ENCODE measurements at places on chromosomes 5 and 9. TPM values are rescaled to one million over a fixed set of nuclear protein-coding genes. Genes with fewer than 3 reads are reported as not detected.

- no peak overlapping the region for H3K27ac ChIP-seq
- no peak for DNase-seq
- H3K36me3 ChIP-seq = no peaks in the 10 kb centered on the region
- H3K27me3 ChIP-seq = peaks cover 3% of the 10 kb centered on the region
- peaks cover 16% of the 10 kb centered on the region for H3K4me1 ChIP-seq
These were observed 856 bp upstream of the ATOSB start for GRCh38 chr9:35116539-35116897.

DNA sequence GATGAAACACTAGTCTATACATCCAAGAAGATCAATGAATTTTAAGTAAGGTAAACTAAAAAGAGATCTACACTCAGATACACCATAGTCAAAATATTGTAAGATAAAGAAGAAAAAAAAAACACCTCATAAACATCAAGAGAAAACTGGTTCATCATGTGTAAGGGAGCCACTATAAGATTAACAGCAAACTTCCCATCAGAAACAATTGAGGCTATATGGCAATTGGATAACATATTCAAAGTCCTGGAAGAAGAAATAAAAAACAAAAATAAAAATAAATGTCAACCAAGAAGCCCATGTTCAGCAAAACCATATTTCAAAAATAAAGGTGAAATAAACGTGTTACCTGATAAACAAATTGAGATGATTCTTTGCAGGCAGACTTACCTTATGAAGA, 3.6 kb downstream of the OR13C8 start:
- no peak overlapping the region for H3K27ac ChIP-seq
- no peaks in the 10 kb centered on the region for H3K27me3 ChIP-seq
- H3K36me3 ChIP-seq = no peaks in the 10 kb centered on the region

Gene TMEM174
- not detected for total RNA-seq

Gene FCN2
- total RNA-seq = not detected

GRCh38 chr5:139131062-139131461, 67.1 kb downstream of the SIL1 start:
- peaks cover 8% of the 10 kb centered on the region for H3K4me1 ChIP-seq
- no peaks in the 10 kb centered on the region for H3K27me3 ChIP-seq
- H3K27ac ChIP-seq = no peak overlapping the region
- peaks cover 8% of the 10 kb centered on the region for H3K36me3 ChIP-seq
- no peak for DNase-seq

DNA sequence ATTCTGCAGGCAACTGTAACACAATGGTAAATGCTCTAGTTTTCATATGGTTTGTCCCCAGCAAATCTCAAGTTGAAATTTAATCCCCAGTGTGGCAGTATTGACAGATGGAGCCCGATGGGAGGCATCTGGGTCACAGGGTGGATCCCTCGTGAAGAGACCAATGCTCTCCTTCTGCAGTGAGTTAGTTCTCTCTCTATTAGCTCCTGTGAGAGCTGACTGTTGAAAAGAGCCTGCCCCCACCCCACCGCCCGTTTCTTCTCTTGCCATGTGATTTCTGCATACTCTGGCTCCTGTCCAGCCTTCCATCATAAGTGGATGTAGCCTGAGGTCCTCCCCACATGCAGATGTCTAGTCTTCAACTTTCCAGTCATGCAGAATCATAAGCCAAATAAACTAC, 27.0 kb downstream of the IARS1 start:
- no peak overlapping the region for H3K27ac ChIP-seq
- DNase-seq = no peak
- no peaks in the 10 kb centered on the region for H3K27me3 ChIP-seq

Gene INSL4
- total RNA-seq = not detected

GRCh38 chr5:178214160-178214803, 9.9 kb downstream of the HNRNPAB start:
- no peak overlapping the region for H3K27ac ChIP-seq
- H3K27me3 ChIP-seq = no peaks in the 10 kb centered on the region
- peaks cover 67% of the 10 kb centered on the region for H3K36me3 ChIP-seq

DNA sequence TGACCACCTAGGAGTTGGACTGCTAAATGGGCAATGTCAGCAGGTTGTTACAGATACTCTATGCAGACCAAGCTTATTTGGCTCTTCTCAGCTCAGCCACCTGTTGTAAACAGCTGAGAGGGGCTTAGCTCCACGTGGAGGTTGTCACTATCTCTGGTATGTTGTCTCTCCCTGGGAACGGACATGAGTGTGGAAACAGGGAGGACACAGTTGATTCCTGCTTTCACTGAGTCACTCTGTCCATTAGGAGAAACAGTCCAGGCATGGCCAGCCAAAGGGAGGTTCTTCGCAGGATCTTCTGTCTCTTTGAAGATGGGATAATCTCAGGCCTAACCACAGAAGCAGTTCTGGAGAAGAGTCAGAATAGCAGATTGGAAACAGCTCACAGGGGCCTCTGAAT, 121.2 kb downstream of the PALM2AKAP2 start:
- no peaks in the 10 kb centered on the region for H3K36me3 ChIP-seq
- peak; percentile 74 for DNase-seq
- no peak overlapping the region for H3K27ac ChIP-seq
- H3K4me3 ChIP-seq = no peak overlapping the region
- H3K4me1 ChIP-seq = peaks cover 5% of the 10 kb centered on the region
- no peaks in the 10 kb centered on the region for H3K27me3 ChIP-seq

DNA sequence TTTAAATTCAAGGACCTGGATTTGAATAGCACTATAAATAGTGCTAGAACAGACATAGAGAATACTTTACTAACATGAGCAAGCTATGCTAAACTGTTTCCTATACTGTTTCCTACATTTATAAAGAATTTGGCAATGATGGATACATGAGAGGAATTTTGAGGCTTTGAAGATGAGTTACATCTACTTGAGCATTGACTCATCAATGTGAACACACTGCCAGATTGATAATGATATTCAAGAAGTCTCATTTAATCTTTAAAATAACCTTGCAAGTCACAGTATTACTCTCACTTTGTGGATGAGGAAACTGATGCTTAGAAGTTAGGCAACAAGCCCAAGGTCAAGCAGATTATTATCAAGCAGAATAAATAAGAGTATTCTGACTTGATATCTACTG, 281.9 kb downstream of the DNAH5 start:
- no peaks in the 10 kb centered on the region for H3K27me3 ChIP-seq
- no peak overlapping the region for H3K4me3 ChIP-seq
- DNase-seq = peak; percentile 59
- no peak overlapping the region for H3K27ac ChIP-seq

Gene C5orf52
- total RNA-seq = not detected

Gene ANKRD31
- total RNA-seq = under 0.01 TPM

- H3K27ac ChIP-seq = no peak overlapping the region
- no peak overlapping the region for H3K4me3 ChIP-seq
- H3K36me3 ChIP-seq = no peaks in the 10 kb centered on the region
- no peak for DNase-seq
- no peaks in the 10 kb centered on the region for H3K4me1 ChIP-seq
These were observed 102.9 kb upstream of the SHB start for GRCh38 chr9:38171926-38172325.

DNA sequence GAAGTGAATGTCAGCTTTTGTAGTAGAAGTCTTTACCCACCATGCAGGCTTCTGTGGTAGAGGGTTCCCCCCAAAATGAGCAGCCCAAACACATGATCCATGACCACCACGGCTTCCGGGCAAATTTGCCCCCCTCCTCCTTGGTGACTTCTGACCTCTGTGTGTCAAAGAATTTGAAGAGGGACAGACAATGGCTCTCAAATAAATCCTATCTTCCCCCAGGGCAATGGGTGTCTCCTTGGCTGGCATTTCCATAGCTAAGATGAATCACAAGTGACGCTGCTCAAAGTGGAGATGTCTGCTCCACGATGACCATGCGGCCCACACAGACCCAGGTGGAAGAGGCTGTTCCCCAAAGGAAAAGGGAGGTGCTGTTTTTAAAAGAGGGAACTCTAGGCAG, 30.2 kb upstream of the BOD1 start:
- H3K4me1 ChIP-seq = peaks cover 7% of the 10 kb centered on the region
- no peak overlapping the region for H3K4me3 ChIP-seq
- no peaks in the 10 kb centered on the region for H3K36me3 ChIP-seq
- no peak for DNase-seq

Gene FGD3
- not detected for total RNA-seq

DNA sequence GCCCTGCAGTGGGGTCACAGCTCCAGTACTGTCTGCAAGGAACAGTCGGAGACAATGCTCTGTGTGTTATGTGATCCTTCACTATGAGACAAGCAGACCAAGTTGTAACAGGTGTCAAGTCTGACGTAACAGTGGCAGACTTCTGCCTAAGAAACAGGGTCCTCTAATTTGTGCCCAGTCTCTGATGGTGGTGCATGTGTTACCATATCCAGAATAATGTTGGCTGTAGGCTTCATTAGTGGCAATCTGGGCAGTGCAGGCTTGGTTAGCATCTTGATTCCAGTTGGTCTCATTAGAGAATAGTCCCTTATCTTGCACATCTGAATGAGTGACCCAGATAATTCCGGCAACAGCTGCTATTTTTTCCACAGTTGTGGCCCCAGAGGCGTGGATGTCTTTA, 33.8 kb downstream of the ZNF131 start:
- no peaks in the 10 kb centered on the region for H3K27me3 ChIP-seq
- no peak overlapping the region for H3K4me3 ChIP-seq
- DNase-seq = no peak
- H3K36me3 ChIP-seq = peaks cover 13% of the 10 kb centered on the region
- H3K4me1 ChIP-seq = peaks cover 2% of the 10 kb centered on the region

DNA sequence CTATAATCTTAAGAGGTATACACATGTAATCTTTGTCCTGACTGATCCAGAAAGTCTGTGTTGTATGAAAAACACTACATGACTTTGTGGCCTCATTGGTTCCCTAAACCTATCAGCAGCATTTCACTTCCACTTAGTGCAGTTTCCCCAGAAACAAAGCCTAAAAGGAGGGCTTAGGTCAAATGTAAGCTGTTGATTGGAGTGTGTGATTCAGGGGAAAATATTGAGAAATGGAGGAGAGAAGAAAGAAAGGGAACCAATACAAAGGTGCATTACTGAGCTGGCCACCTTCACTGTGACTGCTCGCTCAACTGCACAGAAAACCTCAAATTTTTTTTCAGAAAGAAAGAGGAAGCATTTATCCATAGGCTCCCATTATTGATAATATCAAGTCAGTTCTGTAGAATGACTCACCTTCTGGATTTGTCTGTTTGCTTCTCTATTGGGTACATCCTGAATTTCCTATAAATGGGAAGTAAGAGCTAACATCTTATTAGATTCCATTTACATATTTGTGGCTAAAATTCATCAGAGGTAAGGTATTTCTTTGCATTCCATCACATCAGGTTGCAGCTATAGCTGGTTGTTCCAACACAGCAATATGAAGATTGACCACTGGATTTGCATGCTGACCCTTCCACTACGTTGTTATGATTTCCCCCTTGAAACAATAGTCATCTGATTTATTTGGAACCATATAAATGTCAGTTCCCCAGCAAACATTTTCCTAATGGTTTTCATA, 10.3 kb upstream of the FST start:
- H3K27me3 ChIP-seq = no peaks in the 10 kb centered on the region
- H3K27ac ChIP-seq = peak overlapping the region; percentile 14
- peaks cover 3% of the 10 kb centered on the region for H3K4me1 ChIP-seq
- DNase-seq = peak; percentile 79
- no peak overlapping the region for H3K4me3 ChIP-seq
- no peaks in the 10 kb centered on the region for H3K36me3 ChIP-seq

GRCh38 chr9:127088724-127089615, 33.5 kb downstream of the ANGPTL2 start:
- H3K4me1 ChIP-seq = no peaks in the 10 kb centered on the region
- peaks cover 58% of the 10 kb centered on the region for H3K36me3 ChIP-seq

Gene CDC14B
- 24.7 TPM for total RNA-seq

Gene F2RL2
- 21.7 TPM for total RNA-seq

- H3K4me3 ChIP-seq = no peak overlapping the region
- peaks cover 19% of the 10 kb centered on the region for H3K4me1 ChIP-seq
- H3K27me3 ChIP-seq = no peaks in the 10 kb centered on the region
- peak overlapping the region; percentile 94 for H3K27ac ChIP-seq
- peak; percentile 43 for DNase-seq
- H3K36me3 ChIP-seq = no peaks in the 10 kb centered on the region
These were observed 99.8 kb upstream of the SSBP2 start for GRCh38 chr5:81850501-81851357.

GRCh38 chr5:141507387-141508091, 18.7 kb downstream of the PCDHGC5 start:
- peak; percentile 94 for DNase-seq
- peaks cover 42% of the 10 kb centered on the region for H3K36me3 ChIP-seq
- no peak overlapping the region for H3K4me3 ChIP-seq
- H3K4me1 ChIP-seq = peaks cover 27% of the 10 kb centered on the region
- peak overlapping the region; percentile 96 for H3K27ac ChIP-seq

DNA sequence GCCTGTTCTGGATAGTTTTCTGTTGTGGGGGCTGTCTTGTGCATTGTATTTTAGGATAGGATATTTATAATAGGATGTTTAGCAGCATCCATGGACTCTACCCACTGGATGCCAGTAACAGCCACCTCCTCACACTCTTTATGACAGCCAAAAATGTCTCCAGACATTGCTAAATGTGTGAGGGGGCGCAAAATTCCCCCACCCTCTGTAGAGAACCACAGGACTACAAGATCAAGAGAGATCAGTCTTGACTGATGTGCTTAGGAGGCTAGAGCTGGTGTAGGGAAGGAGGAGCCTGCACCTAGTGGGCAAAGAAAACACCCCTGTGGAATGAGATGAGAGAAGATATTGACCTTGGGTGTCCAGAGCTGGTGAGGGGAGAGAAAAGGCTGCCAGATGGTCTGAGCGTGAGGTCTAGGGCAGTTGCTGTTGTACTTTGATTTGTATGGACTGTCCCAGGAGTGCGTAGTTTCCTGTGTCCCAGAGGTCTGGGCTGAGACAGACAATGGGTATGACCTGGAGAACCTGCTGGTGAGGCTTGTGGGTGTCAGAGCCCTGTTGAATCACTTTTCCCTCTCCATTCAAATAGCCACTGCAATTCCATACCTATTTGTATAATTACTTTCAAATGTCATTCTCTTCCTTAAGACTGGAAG, 16.3 kb downstream of the DAPK1 start:
- DNase-seq = no peak
- H3K4me3 ChIP-seq = no peak overlapping the region
- no peak overlapping the region for H3K27ac ChIP-seq
- H3K4me1 ChIP-seq = no peaks in the 10 kb centered on the region
- no peaks in the 10 kb centered on the region for H3K36me3 ChIP-seq

Gene PCDHB3
- under 0.01 TPM for total RNA-seq

DNA sequence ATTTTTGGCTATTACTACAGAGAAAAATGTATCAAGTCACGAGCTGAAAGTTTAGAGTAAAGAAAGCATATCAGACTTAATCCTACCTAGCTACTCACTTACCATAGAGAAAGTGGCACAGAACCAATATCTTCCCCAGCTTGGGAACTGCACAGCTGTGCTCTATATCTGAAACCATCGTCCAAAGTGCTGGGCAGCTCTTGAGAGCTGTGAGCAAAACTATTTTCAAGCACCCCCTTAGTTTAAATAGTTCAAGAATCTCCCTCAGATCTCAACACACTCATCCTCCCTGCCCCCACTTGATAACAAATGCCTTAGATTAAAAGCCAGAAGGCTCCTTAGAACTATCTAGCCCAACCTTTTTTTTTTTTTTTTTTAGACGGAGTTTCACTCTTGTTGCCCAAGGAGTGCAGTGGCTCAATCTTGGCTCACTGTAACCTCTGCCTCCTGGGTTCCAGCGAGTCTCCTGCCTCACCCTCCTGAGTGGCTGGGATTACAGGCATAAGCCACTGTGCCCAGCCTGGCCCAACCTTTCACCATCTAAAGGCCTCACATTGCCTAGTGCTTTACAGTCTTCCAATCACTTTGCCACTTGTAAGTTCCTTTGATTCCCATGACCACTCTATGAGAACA, 94.2 kb upstream of the APC start:
- H3K36me3 ChIP-seq = no peaks in the 10 kb centered on the region
- no peak for DNase-seq
- no peaks in the 10 kb centered on the region for H3K4me1 ChIP-seq
- H3K4me3 ChIP-seq = no peak overlapping the region
- H3K27me3 ChIP-seq = peaks cover 2% of the 10 kb centered on the region

Measured in IMR-90 (cell line).